ENCODE measurements at places on chromosomes 16 and 17.

DNA sequence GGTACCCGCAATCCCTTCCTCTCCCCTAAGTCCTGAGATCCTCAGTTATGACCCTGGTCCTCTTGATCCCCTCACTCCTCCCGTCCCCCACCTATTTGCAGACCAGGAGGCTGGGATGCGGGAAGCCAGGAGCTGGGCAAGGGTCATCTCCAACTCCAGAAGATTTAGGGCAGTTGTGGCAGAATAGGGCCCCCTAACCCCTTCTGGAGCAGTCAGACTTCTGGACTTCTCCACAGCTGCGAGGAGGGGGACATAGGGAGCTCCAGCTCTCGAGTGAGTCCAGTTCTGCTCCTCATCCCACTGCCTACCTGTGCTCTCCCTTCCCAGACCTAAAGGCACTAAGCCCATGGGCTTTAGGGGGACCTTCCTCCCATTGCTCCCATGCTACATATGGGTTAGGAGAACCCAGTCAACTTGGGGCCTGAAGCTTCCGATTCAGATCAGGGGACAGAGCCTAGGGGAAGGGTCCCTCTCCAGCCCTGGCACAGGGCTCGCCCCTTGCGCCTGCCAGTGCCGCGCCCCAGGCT lies 1.3 kb downstream of the WNK4 start:
- no peak for DNase-seq

DNA sequence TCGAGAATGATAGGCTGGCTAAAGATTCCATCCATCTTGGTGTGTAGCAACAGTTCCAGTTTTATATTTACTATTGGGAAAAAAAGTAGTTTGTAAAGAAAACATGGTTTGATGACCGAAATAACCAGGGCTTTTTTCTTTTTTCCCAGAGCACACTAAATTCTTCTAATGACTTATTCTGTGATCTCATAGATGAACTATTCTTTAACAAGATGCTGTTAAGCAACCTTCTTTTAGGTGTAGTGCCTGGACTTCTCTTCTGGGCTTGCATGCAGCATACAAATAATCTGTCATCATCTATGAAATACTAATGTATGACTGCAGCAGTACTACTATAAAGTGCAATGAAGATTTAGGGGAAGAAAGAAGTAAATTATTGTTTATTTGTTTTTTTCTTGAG lies 11.0 kb upstream of the CAPNS2 start:
- no peak for DNase-seq

GRCh38 chr16:88774544-88775393 lies 10.3 kb downstream of the PIEZO1 start:
- DNase-seq: no peak

- DNase-seq: no peak
Observed at GRCh38 chr17:20948984-20949777, 93.6 kb downstream of the USP22 start.

DNA sequence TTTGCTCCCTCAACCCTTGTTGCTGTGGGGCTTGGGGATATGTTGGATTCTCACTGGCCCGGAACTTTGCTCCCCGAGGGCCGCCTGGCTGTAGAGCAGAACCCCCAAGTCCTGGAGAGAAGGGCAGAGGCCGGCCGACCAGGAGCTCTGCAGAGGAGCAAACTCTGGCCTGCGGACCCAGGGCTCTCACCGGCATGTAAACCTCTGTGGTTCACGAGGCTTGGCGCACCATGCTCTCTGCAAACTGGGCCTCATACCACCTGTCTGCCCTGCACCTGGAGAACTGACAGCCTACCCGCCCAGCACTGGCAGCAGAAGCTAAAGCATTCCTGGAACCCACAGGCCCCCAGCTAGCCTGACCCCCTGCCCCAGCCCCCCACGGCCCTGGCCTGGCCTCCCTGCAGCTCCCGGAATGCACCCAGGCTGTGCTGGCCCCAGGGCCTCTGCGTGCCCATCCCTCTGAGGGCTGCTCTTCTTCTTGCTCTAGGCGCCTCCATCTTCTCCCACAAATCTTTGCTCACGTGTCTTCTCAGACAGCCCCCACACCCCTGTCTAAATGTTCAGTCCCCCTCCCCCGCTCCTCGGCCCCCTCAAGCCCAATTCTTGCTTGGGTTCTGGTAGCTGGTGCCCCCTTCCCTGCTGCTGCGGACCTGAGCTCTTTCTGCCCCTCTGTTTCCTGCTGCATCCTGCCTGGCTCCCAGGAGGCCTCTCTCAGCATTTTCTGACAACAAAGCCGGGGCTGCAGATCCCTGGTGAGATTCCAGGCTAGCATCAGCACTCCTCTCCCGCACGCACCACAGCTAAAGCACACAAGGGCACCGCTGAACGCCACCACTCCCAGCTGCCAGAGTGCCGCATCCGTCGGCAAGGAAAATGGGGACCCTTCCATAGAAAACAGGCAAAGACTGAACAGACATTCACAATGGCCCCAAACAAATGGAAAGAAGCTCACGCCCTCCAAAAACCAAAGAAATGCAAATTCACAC lies 23.3 kb downstream of the ACTG1 start:
- DNase-seq: no peak

DNA sequence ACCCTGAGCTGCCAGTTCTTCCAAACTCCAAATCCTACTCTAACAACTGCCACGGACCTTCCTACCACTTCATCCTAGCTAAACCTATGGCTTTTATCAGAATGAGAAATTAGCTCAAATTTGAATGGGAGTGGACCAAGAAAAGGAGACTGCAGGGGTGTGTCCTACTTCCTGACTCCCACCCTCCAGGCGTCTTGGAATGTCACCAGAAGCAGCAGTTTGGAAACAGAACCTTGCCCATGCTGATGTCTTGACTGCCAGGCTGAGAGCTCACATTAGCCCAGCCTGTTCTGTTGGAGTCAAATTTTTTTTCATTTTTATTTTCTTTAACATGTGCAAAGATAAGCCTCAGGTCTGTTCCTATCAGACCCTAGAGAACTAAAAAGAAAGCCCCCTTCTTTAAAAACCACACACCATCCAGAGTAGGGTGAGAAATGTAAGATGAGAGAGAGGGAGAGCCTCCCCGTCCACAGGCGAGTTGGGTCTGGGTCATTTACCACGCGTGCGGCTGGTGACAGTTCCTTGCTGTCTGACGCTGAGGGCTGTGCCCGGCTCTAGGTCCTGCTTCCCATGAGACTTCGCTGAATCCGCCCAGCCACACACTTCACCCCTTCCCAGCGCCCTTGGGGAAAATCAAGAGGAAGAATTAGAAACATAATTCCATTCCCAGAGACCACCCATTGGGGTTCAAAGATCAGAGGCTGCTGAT lies 54.3 kb downstream of the WNT3 start:
- DNase-seq: no peak

DNA sequence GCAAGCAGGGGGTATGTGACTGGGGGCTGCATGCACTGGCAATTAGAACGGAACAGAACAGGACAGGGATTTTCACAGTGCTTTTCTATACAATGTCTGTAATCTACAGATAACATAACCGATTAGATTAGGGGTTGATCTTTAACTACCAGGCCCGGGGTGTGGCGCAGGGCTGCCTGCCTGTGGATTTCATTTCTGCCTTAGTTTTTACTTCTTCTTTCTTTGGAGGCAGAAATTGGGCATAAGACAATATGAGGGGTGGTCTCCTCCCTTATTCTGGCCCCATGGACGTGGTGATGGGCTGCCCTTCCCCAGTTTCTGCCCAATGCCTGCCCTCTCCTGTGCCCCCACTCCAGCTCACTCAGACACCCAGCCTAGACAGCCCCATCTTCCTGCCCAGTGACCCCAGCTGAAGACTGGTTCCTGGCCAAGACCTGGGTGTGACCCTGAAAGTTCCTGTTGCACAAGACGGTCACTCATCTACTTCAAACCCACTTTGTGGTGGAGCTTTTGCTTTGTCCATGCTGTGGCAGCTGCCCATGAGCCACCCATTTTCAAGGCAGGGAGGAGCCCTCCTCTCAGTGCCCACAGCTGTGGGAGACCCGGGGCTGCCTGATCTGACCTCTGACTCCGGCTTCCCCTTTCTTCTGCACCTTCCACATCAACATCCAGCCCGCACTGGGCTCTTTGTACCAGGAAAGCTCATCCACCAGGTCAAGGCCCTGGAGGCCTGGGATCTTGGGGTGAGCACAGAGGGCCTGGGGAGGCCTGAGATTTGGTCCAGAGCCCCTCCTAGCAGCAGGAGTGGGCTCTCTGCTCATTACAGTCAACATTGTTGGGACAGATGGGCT lies 18.6 kb downstream of the ALOX12B start:
- DNase-seq: no peak

- no peak for DNase-seq
Observed at GRCh38 chr16:69762814-69763598, 874 bp downstream of the WWP2 start.

GRCh38 chr16:69225121-69225520 lies 38.2 kb downstream of the SNTB2 start:
- no peak for DNase-seq

GRCh38 chr17:68011199-68011665 lies 15.0 kb upstream of the C17orf58 start:
- no peak for DNase-seq

DNA sequence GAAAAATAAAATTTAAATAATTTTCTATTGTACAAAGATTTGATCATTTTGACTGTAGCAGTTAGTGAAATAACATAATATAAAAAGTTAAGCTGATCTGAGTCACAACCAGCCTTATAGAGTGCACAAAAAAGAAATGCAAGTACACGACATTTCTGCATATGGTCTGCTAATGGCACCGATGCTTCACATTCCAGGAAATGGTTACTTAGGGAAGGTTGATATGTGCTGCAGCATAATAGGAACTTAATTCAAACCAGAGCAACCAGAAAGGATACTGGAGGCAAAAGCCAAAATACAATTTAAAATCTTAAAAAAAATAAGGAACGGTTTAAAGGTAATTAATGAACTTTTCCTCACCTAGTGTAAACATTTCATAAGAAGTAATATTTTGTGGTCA lies 10.0 kb upstream of the CFDP1 start:
- no peak for DNase-seq

DNA sequence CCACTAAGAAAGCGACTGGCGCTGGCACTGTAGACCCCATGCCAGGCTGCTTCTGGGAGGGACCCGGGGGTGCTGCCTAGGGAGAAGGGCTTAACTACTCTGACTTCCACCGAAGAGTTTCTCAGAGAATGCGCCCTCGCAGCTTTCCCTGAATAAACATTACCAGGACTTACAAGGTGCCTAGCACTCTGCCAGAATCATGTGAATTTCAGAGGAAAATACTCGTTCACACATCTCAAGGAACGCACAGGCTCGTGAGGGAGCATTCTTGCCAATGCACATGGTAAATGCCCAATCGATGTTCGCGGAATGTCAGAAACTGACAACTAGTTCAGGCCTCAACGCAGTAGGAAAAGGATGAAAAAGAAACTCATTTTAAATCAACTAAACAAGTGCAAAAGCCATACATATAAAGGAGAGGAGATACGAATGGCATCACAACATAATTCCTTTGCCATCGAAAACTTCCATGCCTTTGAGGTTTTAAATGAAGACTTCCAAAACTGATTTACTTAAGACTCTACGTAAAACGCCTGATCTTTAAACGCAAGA lies 999 bp downstream of the CMC2 start:
- DNase-seq: no peak

DNA sequence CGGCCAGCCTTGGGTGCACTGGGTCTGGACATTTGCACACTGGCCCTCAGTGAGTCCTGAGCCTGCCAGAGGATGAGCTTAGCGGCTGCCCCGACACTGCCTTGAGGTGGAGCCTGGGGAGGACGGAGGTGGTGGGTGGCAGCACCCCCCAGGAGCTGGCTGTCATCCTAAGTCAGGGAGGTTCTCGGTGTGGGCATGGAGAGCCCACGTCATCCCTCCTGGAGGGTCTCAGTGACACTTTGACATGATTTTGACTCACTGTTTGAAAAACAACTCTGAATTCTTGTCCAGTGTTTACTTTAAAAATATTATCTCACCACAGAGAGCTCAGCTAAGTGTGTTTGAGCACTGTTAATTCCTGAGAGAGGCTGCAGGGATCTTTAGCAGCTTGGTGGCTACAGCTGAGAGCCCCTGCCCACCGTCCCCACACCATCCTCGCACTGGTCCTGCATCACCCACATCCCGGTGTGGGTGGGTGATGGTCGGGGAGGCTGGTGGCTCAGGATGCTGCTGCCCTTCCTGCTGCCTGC lies 63.1 kb downstream of the BANP start:
- DNase-seq: no peak

- no peak for DNase-seq
Observed at GRCh38 chr17:10286324-10286723, 86.5 kb downstream of the MYH13 start.

DNA sequence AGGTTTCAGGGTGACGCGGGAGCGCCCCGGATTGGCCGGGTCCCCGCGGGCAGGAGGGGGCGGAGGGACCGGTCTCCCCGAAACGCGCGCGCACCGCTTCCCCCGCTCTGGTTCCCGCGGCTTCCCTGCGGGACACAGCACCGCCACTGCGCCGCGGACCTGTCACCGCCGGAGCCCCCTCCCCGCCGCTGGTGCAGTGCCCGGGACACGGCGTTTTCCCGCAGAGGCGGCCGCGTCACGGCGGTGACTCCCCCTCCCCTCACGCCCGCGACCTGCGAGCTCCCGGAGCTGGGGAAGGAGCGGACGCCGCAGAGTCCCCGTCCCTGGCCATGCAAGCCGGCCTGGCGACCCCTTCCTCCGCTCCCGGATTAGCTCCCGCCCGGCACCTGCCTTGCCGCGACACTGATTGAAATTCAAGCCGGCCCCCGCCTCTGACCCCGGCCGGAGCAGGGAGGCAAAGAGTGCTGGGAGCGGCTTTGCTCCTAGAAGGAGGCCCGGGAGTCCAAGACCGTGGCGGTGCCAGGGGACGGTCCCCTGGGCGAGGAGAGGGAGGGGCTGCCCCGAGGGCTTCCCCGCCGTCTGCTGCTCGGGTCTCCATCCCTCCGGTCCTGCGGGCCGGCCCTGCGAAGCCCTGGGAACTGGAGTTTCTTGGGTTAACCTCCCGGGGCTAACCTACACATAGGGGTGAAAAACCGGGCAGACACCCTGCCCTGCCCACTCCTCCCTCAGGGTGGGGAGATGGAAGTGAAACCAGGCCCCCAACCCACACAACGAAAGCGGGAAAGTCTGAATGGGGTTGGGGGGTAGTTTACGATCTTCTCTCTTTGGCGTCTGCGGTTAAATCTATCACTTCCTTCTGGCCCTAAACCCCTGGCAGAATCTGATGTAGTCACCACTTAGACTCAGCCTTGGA lies 1.0 kb downstream of the RHBDL3 start:
- DNase-seq: no peak

DNA sequence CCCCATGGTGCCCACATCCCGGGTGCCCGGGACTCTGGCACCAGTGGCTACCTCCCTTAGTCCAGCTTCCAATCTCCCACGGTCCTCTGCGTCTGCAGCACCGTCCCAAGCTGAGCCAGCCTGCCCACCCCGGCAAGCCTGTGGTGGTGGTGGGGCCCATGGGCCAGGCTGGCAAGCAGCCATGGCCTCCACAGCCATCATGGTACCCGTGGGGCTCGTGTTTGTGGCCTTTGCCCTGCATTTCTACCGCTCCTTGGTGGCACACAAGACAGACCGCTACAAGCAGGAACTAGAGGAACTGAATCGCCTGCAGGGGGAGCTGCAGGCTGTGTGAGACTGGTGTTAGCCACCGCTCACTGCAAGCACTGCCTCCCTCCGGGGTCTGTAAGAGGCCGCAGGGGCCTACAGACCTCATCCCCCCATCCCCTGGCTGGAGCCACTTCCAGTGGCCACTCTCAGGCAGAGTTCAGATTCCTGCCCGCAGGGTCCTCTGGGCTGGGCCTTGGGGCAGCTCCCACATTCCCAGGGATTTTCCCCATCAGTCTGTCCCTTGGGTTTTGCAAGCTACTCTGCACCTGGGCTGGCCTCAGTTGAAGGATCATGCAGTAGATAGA lies 3.9 kb upstream of the SETD1A start:
- no peak for DNase-seq

- no peak for DNase-seq
Observed at GRCh38 chr17:55409030-55409800, 12.4 kb downstream of the MMD start.
